ENCODE measurements at places on chromosomes 13 and 19.

DNA sequence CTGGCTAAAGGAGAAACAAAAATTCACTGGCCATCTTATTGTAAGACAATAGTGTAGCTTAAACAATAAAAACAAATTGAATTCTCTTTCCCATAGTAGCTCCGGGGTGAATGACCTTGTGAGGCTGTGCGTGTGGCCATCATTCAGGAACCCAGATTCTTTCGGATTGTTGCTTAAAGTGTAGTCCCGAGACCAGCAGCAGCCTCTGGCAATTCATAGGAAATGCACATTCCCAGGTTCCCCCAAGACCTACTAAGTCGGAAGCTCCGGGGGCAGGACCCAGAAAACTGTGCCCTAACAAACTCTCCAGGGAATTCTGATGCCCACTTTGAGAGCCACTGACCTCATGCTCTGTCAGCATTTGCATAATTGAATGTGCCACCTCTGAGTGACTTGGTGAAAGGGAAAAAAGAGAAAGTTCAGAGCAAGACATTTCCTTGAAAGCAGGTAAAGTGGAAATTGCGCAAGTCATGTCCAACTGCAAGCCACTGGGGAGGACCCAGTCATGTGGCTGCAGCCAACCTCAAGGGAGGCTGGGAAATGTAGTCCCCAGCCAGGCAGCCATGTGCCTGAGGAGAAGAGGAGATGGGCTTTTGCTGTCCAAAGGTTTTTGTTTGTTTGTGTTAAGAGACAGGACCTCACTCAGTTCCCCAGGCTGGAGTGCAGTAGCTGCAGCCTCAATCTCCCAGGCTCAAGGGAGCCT, 50.7 kb upstream of the PNMA8B start:
- no peak for DNase-seq

DNA sequence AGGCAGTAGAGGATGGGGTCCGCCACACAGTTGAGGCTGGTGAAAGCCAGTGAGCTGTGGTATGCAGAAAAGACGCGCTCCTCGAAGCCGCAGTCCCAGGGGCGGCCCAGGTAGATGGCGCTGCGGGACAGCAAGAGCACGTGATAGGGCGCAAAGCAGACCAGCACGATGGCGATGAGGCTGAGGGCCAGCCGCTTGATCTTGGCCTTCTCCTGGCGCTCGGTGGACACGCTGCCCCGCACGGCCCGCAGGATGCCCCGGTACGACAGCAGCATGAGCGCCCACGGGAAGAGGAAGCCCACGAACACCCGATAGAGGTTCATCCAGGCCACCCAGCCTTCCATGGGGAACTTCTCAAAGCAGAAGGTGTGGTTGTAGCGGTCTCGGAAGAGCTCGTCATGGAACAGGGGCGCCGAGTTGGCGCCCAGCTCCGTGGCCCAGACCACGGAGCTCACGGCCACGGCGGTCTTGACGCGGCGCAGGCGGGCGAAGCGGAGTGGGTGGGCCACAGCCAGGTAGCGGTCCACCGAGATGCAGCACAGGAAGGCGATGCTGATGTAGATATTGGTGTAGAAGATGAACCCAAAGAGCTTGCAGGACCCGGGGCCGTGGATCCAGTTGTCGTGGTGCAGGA, 6.5 kb upstream of the OPA3 start:
- no peak for DNase-seq

DNA sequence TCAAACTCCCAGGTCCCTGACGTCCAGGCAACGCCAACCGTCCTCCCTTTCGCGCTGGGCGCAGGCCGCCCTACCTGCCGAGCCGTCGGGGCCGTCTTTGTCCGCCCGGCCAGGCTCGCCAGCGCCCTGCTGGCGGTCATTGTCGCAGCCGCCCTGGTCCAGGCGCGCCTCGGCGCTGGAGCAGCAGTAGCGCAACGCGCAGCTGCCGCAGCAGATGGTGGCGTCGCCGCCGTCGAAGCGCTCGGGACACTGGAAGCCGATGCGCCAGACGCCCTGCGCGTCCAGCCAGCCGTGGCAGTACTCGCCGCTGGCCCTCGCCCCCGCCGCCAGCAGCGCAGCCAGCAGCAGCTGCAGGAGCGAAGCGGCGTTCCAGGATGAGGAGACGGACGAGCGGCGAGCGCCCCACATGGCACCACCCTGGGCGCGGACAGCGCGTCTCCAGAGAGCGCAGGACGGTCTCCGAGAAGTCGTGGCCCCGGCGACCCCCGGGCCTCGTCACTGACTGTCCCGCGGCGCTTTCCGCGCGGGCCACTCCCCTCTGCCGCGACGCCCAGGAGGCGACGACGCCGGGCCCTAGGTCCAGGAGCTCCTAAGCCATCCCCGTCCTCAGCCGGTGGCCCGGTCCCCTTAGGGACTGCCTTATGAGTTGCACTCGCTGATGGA, 1.1 kb downstream of the SHISA2 start:
- DNase-seq = peak; percentile 50

GRCh38 chr19:16367261-16367683, 42.6 kb downstream of the KLF2 start:
- DNase-seq = no peak

- DNase-seq = no peak
These were observed 5.6 kb upstream of the SIGLEC14 start for GRCh38 chr19:51652266-51652665.

DNA sequence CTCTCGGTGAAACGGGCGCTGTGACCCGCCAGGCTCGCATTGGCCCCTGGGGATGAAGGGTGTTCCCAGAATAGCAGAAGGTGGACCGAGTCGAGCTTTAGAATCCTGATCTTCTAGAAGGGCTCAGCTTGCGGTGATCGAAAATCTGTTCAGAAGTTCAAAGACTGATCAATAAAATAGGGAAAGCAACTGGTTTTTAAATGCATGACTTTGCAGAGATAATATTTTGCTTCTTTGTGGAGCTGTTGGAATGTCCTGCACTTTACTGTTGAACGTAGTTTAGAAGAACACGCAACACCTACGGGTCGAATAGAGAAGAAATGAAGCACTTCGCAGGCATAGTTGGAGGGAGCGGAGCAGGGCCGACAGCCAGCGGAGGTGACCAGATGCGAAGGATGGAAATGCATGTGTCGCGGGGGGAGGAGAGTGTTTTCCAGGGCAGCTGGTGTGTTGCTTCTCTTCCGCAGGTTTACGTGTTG, 766 bp downstream of the CEBPG start:
- no peak for DNase-seq

GRCh38 chr13:46317120-46317519, 69.9 kb downstream of the RUBCNL start:
- no peak for DNase-seq

DNA sequence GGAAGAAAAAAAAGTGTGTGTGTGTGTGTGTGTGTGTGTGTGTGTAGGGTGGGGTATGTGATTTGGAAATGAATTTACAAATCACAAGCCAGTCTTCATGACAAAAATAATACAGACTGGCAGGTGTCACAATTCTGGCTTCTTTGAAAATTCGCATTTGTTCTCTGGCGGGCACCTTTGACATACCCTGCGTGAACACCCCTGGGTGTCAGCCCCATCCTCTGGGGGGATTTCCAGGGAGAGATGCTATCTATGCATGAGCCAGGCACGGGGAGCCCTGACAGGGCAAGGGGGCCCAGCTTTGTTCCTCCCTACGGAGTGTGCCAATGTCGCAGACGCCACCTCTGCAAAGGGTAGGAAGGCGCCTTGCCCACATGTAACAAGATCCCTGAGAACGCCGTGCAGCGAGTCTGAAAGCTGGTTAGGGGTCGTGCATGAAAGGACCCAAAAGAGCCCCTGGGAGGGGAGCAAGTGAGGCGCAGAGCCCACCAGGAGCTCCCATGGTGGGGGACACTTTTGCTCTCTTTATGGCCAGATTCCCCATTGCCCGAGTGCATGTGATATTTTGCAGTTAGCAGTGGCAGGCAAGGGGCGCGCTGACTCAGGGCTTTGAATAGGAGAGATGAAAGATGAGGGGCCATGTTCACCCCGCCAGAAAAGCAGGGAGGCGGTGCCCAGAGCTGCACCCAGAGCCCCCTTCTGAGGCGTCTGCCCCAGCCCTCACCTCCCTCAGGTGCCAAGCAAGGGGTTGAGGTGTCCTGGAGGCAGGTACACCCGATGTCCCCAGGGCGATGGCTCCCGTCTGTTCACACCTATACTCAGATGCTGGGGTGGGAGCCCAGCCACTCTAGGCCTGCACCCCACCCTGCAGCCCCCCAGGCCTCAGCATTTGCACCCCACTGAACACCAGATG, 45.3 kb downstream of the KLF2 start:
- no peak for DNase-seq

DNA sequence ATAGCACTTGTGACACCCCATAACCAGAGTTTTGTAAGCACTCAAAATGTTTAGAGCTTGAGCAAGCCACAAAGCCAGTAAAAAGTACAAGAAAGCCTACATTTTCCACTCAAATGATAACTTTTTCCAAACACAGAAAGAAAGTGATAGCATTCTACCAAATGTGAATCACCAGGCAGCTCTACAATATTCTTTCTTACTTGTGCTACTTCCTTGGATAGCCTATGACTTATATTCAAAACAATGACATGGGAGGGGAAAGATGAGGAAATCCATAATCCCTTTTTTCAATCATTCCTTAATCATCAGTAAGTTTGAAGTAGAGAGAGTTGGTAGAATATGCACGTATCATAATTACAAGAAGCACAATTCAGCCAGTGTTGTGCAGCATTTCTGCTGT, 650.8 kb upstream of the PCDH9 start:
- DNase-seq = no peak

DNA sequence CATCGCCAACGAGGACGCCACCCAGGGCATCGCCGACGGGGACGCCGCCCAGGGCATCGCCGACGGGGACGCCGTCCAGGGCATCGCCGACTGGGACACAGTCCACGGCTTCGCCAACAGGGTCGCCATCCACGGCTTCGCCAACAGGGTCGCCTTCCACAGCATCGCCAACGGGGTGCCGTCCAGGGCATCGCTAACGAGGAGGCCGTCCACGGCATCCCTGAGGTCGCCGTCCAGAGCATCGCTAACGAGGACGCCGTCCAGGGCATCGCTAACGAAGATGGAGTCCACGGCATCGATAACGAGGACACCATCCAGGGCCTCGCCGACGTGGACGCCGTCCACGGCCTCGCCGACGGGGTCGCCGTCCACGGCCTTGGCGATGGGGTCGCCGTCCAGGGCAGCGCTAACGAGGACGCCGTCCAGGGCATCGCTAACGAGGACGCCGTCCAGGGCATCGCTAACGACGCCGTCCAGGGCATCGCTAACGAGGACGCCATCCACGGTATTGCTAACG, 947.8 kb downstream of the TUBA3C start:
- DNase-seq = no peak

DNA sequence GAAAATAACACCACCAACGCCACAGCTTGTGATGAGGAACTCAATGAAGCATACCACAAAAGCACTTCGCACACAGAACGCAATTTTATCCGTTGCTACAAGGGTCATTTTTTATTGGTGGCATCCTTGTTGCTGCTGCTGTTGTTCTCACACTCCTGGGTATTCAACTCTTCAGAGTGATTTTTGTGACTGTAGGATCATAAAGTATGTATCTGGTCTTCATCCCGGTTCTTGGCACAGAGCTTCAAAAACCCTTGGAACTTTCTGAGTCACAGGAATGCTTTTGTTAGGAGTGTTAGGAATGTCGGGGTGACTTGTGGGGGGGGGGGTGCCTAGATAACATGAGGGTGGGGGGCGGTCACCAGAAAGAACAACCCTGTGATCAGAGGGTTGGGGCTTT, 108.4 kb downstream of the ZNF557 start:
- no peak for DNase-seq

DNA sequence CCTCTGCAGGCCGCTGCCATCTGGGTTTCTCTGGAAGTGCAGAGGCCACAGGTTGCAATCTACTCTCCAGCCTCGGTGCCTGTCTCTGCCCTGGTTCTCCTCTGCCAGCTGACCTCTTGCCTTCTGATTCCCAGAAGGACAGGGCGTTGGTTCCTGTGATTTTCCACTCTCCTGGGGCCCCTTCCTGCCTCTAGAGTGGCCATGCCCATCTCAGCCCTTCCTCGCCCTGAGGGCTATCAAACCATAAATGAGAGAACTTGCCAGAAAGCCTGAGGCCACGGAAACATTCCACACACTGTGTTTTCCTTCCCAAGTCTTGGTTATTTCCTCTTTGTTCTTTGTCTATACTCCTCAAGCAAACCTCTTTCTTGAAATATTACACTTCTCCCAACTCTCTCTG, 146.2 kb downstream of the SHISA2 start:
- DNase-seq = no peak

- DNase-seq = no peak
These were observed 60.4 kb upstream of the OBI1 start for GRCh38 chr13:78719367-78719766.

GRCh38 chr13:21086929-21087328, 25.5 kb upstream of the LATS2 start:
- DNase-seq = no peak

GRCh38 chr13:112928972-112929782, 39.8 kb upstream of the MCF2L start:
- DNase-seq = no peak

DNA sequence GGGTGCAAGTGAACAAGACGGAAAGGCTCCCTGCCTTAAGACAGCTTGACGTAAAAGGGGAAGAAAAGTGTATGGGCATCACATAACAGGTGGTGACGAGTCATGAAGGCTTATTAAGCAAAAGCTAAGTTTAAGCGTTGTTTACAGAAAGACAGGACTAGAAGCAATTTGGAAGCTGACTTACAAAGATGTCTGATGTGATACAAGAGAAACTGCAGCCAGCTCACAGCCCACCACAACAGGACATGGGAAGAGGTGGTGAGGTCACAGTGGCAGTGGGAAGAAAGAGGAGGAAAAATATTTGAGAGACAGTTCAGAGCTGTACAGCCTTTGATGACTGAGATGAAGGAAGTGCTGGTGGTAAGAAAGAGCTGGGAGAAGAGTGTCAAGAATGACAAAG, 181.6 kb downstream of the KLF12 start:
- no peak for DNase-seq

- no peak for DNase-seq
These were observed 10.2 kb downstream of the C2CD4C start for GRCh38 chr19:398719-399118.

GRCh38 chr19:17335575-17335974, 920 bp upstream of the ANO8 start:
- DNase-seq = no peak

DNA sequence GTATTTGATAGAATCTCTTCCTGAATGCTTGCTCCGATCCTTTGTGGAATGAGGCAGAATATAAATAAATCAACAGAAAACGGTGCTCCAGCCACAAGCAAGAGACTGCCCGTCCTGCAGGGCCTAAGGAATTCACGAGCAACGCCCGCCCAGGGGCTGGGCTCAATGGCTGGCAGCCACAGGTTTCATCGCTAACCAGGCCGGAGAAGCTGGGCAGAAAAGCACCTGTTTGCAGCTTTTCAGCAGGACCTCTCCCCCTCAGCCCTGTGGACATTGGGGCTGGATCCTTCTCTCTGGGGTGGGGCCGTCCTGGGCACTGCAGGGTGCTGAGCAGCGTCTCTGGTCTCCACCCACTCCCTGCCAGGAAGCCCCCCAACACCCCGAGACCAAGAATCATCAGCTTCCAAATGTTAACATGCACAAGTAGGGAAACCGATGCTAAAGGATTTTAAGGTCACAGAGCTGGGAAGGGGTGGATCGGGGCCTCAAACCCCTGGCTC, 102.5 kb downstream of the GADD45B start:
- no peak for DNase-seq

GRCh38 chr19:16284505-16284904, 40.1 kb upstream of the KLF2 start:
- DNase-seq = no peak

Data from mesothelial cell of epicardium (in vitro differentiated cells).